ENCODE measurements at places on chromosomes 2 and 18. TPM values are rescaled to one million over a fixed set of nuclear protein-coding genes. Genes with fewer than 3 reads are reported as not detected.

Gene SIGLEC15
- total RNA-seq: not detected

Gene MROH2A
- not detected for total RNA-seq

GRCh38 chr2:69565431-69565839 lies 78.1 kb downstream of the AAK1 start:
- peaks cover 13% of the 10 kb centered on the region for H3K36me3 ChIP-seq
- H3K4me3 ChIP-seq: no peak overlapping the region
- H3K27me3 ChIP-seq: no peaks in the 10 kb centered on the region
- peaks cover 65% of the 10 kb centered on the region for H3K4me1 ChIP-seq
- DNase-seq: peak; percentile 74

DNA sequence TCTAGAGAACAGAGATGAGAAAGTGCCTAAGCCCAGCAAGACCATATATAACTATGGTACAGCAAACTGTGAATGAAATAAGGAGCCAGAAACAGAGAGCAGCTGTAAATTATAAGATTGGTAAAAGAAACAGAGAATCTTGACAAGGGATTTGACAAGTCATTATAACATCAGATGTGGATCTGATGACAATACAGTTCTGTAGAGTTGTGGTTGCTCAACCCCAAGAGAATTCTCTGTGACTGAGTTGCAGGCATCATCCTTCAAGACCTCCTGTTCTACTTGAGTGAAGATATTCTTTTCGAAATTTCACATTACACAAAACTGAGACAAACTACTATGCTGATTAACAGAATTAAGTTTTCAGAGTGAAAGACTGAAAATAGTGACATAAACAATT lies 343.1 kb upstream of the SLC39A10 start:
- H3K27ac ChIP-seq: no peak overlapping the region
- H3K27me3 ChIP-seq: peaks cover 2% of the 10 kb centered on the region
- no peak overlapping the region for H3K4me3 ChIP-seq
- H3K4me1 ChIP-seq: peaks cover 14% of the 10 kb centered on the region
- no peaks in the 10 kb centered on the region for H3K36me3 ChIP-seq
- no peak for DNase-seq

GRCh38 chr2:220000080-220000479 lies 372.6 kb downstream of the SLC4A3 start:
- H3K4me3 ChIP-seq: no peak overlapping the region
- H3K27me3 ChIP-seq: no peaks in the 10 kb centered on the region
- DNase-seq: no peak
- H3K27ac ChIP-seq: no peak overlapping the region

Measured in activated CD4-positive, alpha-beta T cell treated with anti-CD3 and anti-CD28 coated beads, Interleukin-2, amount 10 ng/mL, durations not matched to agents 7 days and 5 days (primary cell).